ENCODE measurements at places on chromosomes 12 and 14.

GRCh38 chr14:35159742-35160409 is 37.5 kb downstream of the PRORP start:
- DNase-seq = peak; percentile 92

GRCh38 chr12:105106621-105107020 is 910 bp upstream of the WASHC4 start:
- DNase-seq = no peak

DNA sequence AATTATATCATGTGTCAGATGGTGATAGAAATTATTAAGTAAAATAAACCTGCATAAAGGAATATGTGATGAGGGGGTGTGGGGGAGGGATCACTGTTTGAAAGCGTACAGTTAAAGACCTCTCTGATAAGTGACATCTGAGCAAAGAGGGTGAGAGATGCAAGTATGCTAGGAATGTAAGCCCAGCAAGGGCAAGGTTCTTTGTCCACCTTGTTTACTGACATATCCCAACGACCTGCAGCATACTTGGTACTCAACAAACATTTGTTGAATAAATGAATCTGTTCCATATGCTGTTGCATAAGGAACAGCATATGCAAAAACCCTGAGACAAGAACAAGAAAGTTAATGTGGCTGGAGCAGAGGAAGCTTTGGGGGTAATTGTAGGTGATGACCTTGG is 12.0 kb upstream of the MDM1 start:
- DNase-seq = no peak

DNA sequence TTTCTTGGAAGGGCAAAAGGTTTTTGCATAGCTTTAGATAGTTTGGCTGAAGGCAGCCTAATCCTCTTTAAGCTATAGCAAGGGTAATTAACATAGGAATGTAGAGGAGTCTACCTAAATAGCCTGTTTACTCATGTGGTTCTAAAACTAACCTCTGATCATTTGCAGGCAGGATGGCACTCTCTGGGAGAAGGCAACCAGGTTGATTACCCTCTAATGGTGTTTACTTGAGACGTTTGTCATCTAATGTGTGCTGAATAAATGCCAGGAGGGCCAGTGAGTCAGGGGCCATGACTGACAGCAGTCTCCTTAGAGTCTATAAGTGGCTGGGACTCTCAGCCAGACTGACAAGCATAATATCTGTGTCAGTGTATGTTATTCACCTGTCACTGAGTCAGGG is 286.4 kb downstream of the PCNX1 start:
- DNase-seq = no peak

GRCh38 chr14:81849714-81850113 is 316.1 kb upstream of the SEL1L start:
- no peak for DNase-seq

DNA sequence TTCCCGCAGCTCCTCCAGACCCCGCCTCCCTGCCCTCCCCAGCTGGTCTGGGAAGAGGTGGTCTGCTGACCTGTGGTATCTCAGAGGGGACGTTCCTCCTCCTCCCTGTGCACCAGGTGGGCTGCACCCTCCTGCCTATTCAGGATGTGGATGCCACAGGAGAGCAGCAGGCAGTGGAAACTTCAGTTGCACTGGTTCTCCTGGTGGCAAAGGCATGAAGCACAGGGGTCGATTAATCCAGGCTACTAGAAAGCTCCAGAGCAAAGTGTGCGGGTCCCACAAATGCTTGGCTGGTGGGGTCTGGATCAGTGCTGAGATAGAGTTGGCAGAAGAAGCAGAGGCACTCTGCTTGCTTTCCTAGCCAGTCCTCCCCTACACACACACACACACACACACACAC is 197.0 kb downstream of the SLC41A2 start:
- DNase-seq = no peak

DNA sequence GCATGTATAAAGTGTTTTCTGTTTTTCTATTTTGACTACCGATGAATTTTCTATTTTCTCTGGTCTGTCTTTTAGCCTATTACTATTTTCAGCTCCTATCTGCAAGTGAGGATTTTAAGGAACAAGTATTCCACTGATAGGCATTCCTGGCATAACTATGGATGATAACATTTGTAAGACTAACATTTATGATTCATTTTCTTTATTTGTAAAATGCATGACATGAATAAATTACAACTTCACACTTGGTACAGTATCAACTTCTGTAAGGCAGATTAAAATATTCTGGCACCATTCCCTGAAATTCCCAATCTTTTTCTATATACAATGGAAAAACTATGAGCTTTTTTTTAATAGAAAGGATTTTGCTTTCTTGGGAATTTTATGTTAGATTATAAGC is 121.0 kb upstream of the GARIN2 start:
- DNase-seq = no peak

- peak; percentile 51 for DNase-seq
Measured at GRCh38 chr12:30725739-30726138, 29.0 kb downstream of the CAPRIN2 start.

GRCh38 chr12:93972411-93973208 is 175.8 kb upstream of the PLXNC1 start:
- peak; percentile 31 for DNase-seq

DNA sequence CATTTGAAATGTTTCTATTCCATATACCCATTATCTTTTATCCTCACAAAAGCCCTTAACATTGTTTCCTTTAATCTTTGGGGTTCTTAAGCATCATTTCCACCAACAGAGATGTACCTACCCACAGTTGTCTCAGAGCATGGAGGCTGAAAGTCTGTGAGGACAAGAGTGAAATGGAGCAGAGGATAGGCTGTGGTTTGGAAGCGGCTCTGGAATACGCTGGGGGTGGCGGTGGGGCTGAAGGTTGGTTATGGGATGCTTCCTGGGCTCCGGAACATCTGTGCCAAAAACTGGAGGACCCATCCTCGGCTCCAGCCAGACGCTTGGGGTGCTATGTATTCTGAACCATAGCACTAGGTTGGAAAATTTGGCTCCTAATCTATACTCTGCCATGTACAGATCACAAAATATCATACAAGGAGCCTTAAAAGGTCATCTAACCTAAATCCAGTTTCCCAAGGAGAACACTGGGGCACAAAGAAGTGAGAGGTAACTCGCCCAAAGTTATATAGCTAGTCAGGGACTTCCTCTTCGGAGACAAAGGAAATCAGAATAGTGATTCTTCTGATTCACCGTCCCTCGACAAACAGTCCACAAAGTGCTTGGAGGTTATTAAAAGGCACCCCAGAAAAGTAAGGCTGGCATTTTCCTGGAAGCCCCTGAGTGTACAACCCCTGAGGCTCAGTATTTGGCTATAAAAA is 2.5 kb downstream of the PPP1R3E start:
- DNase-seq = no peak

GRCh38 chr12:80415466-80415865 is 28.6 kb upstream of the PTPRQ start:
- DNase-seq = no peak

- no peak for DNase-seq
Measured at GRCh38 chr12:6954316-6955107, 3.4 kb downstream of the PTPN6 start.

DNA sequence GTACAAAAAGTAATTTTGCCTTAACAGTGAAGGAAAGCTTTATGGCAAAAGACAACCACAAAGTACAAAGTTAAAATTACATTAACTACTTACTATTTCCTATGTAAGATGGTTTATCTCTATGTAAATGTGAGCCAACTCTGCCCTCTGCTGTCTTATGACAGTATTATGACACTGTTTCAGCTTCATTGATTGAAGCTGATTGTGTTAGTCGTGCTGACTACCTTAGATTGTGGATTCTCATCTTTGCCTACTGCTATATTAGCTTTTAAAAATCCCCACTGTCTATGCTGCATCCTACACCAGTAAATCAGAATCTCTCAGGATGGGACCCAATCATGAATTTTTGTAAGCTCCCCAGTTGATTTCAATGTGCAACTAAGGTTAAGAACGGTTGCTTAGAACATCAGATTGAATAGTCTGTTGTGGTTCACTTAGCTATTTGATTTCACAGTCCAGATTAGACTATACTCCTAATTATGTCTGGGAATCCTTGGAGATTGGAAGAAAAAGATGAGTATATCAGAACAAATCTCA is 12.2 kb upstream of the SPTB start:
- peak; percentile 22 for DNase-seq

GRCh38 chr12:112788205-112788604 is 3.3 kb upstream of the RPH3A start:
- no peak for DNase-seq

DNA sequence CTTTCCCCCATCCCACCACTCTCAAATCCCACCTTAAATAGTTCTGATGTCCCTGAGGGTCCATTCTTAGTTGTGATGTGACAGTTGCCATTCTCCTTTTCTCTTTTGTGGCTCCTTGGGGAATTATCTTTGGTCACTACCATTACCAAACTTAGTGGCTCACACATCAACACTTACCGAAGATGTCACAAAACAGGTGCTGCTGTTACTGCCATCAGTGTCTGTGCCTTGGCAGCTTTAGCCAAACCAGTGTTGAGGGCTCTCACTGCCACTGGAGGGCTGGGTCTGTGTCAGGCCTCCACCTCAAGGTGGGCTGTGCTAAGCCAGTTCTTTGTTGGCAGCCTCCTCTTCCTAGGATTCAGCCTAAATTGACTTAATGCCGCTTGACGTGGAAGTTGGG is 144.0 kb downstream of the MYRFL start:
- DNase-seq = no peak

DNA sequence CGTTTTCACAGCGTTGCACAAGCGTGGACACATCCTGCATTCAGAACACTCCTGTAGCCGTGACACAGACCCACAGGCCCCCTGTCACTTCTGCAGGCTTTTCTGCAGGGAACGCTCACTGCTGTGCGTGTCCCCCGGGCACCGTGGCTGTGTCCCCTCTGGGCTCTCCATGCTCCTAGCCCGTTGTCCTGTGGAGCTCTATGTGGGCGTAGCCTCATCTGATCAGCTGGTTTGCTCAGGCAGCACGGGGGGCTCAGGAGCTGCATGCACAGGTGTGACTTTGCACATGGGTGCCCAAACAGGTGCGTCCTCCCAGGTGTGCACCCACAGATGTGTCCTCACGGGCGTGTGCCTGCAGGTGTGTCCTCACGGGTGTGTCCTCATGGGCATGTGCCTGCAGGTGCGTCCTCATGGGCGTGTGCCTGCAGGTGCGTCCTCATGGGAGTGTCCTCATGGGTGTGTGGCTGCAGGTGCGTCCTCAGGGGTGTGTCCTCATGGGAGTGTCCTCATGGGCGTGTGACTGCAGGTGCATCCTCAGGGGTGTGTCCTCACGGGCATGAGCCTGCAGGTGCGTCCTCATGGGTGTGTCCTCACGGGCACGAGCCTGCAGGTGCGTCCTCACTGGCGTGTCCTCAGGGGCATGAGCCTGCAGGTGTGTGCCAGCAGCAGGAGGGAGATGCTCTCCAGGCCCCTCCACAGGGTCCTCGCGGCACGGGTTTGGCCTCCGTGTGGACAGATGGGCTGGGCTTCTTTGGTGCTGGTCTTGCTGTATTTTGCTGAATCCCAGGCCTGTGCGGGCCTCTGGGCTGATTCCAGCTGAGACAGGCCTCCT is 17.5 kb downstream of the MTA1 start:
- DNase-seq = no peak

DNA sequence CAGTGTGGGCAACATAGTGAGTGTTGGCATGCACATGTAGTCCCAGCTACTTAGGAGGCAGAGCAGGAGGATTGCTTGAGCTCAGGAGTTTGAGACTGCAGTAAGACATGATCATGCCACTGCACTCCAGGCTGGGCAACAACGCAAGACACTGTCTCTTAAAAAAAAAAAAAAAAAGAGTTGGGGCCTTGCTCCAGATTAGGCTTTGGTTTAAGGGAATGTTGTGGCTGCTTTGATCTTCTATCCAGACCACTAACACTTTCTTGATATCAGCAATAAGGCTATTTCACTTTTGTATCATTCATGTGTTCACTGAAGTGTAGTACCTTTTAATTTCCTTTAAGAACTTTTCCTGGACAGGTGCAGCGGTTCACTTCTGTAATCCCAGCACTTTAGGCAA is 2.8 kb upstream of the FITM1 start:
- DNase-seq = no peak

DNA sequence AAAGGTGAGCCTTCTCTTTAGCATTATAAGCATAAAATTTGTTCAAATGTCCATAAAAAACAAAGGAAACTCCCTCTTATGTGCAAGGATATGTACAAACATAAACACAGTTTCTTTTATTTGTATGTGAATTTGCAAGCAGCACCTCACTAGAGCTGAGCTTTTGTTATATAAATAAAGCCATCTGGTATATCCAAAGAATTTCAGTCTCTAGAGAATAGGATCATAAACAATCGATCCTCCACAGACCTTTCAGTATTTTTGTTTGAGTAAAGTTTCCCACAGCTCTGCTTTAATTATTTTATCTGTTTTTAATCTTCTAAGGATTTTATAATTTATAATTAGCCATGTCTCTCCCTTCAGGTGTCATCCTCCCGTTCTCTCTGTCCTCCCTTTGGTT is 89.2 kb downstream of the OTOGL start:
- DNase-seq = no peak

DNA sequence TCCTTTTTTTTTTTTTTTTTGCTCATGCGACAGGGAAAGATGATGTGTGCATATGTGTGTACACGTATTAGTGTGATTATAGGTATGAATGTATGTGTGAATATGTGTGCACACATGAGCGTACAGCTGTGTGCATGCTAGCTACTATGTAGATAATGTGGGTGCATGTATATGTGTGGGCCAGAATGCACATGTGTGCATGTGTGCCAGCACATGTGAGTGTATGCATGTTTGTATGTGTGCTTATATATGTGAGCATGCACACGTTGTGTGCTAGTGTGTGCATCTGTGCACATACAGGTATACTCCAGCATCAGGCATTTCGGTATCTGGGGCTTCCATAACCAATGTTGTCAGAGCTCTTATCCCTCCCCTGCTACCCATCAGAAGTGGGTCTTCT is 541.1 kb downstream of the AACS start:
- DNase-seq = no peak

GRCh38 chr12:12577786-12578185 is 15.1 kb upstream of the DUSP16 start:
- DNase-seq = no peak

- DNase-seq = peak; percentile 63
Measured at GRCh38 chr12:122203301-122204166, at the start of gene B3GNT4. Gene B3GNT4, plus strand, starts transcription at chr12:122203709. Its CDS starts 910 bp downstream, at chr12:122204619.

GRCh38 chr12:123269896-123270213 is 1.8 kb downstream of the CDK2AP1 start:
- no peak for DNase-seq

- no peak for DNase-seq
Measured at GRCh38 chr12:18805516-18806248, 67.8 kb downstream of the CAPZA3 start.

GRCh38 chr14:85487215-85487614 is 42.7 kb upstream of the FLRT2 start:
- no peak for DNase-seq

DNA sequence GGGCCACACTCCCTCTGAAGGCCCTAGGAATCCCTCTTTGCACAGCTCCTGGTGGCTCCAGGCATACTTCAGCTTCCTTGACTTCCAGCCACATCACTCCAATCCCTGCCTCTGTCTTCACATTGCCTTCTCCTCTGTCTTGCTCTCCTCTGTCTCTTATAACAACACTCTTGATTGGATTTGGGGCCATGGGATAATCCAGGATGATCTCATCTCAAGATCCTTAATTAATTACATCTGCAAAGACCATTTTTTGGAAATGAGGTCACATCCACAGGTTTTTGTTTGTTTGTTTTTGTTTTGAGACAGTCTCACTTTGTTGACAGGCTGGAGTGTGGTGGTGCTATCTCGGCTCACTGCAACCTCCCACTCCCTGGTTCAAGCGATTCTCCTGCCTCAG is 88.7 kb downstream of the TMTC1 start:
- no peak for DNase-seq

All from RCC 7860 (cell line).